Amniotic stem cell (primary cell): ENCODE measurements at places on chromosomes 13 and 19.

DNA sequence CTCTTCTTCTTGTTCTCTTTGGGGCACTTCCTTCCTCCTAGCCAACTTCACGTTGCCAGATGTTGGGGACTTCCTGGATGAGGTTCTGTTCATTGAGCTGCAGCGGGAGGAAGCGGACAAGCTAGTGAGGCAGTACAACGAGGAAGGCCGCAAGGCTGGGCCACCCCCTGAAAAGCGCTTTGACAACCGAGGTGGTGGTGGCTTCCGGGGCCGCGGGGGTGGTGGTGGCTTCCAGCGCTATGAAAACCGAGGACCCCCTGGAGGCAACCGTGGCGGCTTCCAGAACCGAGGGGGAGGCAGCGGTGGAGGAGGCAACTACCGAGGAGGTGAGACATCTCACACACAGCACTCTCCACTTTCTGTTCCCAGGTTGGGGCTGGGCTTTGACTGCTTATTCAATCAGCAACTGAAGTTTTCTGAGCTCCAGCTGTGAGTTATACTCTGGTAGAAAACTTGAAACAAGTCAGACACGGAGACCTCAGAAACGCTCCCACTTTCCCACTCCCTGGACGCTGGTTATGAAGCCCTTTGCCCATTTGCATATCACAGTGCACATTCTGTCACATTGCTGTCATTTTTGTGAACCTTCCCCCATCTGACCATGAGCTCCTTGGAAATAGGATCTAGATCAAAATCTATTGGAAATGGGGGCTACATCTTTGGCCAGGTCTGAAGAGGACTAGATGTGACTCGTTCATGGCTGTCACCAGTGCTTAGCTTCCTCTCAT, 7.2 kb upstream of the CCDC97 start:
- DNase-seq = no peak

DNA sequence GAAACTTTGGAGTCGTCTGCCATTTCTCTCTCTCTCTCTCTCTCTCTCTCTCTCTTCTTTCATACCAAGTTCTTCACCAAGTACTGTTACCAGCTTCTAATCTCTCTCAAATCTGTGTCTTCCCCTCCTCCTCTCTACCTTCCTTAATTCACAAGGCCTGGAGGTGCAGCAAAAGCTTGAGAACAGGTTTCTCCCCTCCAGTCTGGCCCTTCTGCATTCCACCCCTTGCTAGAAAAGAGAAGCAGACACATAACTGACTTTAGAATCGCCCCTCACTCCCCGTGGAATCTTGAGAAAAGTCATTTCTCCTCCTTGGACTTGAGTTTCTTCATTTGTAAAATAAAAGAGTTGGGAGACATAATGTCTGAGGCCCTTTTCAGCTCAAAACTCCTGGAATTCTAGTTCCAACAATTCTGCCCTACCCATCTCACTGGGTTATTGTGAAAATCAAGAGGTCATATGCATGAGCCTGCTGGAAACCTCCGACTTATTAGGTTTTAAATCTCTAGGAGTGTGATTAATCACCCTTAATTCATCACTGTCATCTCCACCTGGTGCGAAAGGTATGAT, 20.4 kb downstream of the AMER2 start:
- DNase-seq = no peak

DNA sequence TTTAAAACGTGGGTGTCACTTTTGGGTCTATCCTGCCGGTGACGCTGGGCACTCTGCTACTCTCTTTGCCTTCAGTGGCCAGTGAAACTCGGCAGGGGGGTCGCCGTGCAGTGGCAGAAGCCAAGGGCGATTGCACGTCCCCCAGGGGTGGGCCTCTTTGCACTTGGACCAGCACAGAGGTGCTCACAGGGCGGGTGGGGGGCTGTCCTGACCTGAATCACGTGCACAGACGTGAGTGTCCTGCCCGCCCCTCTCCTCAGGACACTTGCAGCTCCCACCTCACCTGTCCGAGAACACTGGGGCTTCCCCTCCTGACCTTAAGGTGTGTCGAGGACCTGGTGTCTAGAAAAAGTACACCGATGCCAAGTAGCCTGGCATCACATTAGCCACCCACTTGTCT, 16.1 kb downstream of the COL4A1 start:
- no peak for DNase-seq

- peak; percentile 99 for DNase-seq
Observed at GRCh38 chr19:3154957-3155736, 19.3 kb downstream of the GNA15 start.

DNA sequence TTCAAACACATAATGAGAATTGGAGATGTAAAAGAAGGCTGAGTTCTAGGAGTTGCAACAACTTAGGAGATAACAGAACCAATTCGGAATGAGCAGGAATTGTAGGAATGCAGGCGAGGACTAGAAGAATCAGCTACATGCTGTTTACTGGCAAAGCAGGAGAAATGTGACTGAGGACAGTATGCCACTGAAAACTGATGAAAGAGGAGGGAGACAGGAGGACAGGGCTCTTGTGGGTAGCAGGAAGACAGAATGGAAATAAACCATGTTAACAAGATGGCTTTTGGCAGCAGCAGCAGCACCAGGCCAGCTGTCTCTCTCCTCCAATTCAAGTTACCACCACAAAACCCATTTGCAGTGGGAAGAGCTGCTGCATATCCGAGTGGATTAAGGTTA, 91.0 kb upstream of the SLC15A1 start:
- DNase-seq = no peak

DNA sequence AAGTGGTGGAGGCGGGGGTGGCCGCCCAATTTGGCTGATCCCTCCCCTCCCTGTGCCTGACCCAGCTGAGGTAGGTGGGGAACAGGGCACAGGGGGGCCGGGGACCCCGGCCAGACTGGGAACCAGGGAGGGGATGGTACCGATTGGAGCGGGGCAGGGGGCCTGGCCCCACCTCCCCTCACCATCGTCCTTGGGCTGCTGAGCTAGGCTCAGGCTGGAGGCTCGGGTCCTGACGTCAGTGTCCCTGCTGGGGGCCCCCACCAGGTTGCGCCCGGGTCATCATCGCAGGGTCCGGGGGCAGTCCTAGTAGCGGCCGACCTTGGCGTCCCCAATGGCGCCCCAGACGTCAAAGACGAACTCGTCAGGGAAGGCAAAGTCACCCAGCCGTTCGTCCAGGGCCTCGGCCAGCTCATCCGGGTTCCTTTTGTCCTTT, 3.0 kb upstream of the PTGER1 start:
- DNase-seq = no peak

DNA sequence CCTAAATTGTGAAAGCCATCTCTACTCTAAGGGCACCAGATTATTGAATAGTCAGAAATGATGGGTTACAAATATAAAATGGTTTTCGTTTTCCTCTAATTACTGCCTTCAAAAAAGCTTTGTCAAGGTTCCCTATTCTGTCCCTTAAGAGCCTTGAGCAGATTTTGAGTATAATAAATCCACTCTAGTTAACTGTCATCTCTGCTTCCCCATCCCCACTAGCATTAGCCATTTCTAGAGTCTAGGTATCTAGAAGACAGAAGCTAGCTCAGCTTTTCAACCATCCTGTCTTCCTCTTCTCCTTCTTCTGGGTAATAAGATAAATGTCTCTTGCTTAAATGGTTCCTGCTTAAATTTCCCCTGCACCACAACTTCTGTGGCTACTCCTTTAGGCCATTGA, 290.4 kb downstream of the DACH1 start:
- DNase-seq = no peak

GRCh38 chr13:100594255-100594654, 5.7 kb upstream of the GGACT start:
- DNase-seq = no peak

DNA sequence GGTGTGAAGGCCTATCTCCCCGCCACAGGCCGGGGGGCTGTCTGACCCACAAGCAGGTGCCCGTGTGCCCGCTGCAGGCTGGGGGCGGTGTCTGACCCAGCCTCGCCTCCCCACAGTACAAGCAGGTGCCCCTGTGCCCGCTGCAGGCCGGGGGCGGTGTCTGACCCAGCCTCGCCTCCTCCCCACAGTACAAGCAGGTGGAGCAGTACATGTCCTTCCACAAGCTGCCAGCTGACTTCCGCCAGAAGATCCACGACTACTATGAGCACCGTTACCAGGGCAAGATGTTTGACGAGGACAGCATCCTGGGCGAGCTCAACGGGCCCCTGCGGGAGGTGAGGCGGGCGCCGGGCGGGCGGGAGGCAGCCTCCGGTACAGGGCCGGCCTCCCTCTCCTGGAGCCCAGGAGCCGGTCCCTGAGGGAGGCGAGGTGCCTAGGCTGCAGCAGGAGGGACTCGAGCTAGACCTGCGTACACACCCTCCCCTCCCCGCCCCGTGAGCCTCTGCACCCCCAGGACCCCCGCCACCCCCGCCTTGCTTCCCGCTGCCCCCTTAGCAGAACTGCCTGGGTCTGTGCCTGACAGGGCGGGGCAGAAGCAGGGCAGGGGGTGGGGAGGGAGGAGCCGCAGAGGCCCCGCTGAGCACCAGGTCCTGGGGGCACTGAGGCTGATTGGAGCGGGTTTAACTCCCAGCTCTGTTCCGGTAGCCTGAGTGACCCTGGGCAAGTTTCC, 20.6 kb downstream of the HCN2 start:
- no peak for DNase-seq

DNA sequence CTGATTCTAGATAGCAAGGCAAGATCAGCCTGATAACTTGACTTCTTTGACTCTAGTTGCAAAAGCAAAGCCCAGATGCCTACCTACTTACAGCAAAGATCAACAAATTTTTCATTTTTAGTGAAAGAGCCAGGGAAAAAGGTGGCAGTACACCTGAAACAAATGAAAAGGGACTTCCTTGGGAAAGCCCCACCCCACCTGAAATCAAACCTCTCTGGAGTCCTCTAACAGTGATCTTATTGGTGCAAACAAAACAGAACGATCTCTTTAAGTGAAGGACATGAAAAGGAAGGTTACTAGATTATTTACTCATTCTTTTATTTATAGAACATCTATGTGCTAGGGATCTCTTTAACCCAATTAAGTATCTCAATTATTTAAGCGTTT, 507 bp upstream of the LCP1 start:
- DNase-seq = no peak

- no peak for DNase-seq
Observed at GRCh38 chr19:29013325-29013724, 199.6 kb downstream of the UQCRFS1 start.

DNA sequence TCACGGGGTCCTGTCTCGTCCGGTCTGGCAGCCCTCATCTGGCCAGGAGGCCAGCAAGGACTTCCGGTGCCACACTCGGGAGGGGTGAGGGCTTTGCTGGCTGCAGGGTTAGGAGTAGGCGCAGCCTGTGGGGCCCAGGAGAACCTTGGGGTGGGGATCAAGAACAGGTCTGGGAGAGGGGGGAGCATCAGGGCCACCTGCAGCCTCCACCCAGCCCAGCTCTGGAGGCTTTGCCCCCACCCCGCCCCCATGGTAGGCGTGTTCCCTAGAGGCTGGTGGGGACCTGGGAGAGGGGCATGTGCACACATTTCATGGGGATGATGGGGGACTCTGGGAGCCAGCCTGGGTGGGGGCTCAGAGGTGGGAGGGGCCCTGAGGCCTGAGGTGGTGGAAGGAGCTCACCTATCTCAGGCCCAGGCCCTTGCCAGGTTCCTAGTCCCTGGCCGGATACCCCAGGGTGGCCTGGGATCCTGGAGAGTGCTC, 23.3 kb downstream of the WTIP start:
- no peak for DNase-seq

DNA sequence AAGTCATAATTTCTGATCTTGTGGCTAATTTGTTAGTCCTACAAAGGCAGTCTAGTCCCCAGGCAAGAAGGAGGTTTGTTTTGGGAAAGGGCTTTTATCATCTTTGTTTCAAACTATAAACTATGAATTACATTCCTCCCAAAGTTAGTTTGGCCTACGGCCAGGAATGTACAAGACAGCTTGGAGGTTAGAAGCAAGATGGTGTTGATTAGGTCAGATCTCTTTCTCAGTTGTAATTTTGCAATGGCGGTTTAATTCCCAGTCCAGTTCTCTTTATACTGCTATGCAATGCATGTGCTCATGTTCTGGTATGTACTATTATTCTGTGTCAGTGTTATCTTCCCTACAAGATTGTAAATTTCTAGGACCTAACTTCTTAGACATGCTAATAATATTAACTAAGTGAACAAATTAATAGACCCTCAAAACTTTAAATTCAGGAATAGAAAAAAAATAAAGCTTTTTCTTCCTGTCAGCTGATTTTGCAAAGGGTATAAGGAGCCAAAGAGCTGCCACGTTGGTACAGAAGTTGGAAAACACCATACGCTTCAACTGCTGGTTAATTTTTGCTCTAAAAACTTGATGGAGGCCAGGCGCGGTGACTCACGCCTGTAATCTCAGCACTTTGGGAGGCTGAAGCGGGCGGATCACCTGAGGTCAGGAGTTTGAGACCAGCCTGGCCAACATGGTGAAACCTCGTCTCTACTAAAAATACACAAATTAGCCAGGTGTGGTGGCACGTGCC, 1.3 kb upstream of the DNAJC15 start:
- no peak for DNase-seq

DNA sequence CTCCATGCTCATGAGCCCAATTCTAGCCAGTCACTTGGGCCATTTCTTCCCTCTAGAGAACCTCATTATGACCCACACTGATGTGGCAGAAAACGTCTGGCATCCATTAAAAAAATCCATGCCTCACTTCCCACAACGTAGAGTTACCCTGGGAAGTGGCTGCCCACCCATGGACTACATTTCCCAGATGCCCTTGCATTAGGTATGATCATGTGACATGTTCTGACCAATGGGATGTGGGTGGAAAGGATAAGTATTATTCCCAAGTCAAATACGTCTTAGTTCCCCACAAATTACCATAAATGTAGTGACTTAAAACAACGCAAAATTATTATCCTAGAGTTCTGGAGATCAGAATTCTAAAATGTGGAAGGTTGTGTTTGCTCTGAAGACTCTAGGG, 47.9 kb upstream of the ZNRF4 start:
- DNase-seq = no peak

DNA sequence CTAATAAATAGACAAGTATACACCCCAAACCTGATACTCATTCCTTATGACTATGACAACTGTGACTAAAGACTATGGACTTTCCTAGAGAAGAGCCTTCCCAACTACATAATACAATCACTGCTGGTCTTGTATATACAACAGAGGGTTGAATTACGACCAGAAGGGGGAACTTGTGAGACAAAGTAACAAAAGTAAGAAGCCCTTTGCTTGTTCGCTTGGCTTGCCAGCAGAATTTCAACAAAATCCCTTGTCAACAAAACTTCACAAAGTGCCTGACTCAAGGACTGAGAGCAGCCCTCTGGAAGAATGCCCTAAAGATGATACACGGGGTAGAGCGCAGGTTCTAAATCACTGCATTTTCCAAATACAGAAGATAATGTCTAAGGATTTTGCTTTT, 99.4 kb downstream of the WASF3 start:
- DNase-seq = peak; percentile 4
